ENCODE measurements at places on chromosomes 3 and 15.

- DNase-seq = no peak
These were observed 19.9 kb upstream of the ABHD2 start for GRCh38 chr15:89068325-89068784.

- DNase-seq = no peak
These were observed 115.7 kb downstream of the ARRDC4 start for GRCh38 chr15:98076021-98076816.

- no peak for DNase-seq
These were observed 5.9 kb downstream of the KY start for GRCh38 chr3:134644731-134645514.

GRCh38 chr3:107634099-107634489 is 111.3 kb downstream of the BBX start:
- DNase-seq = no peak

- no peak for DNase-seq
These were observed 22.9 kb upstream of the DNAAF4 start for GRCh38 chr15:55530861-55531313.

- no peak for DNase-seq
These were observed 8.4 kb downstream of the GOLM2 start for GRCh38 chr15:44296625-44297524.

- DNase-seq = no peak
These were observed 74.6 kb downstream of the ITGB5 start for GRCh38 chr3:124812291-124813265.
